ENCODE measurements at places on chromosomes 6 and 20. TPM values are rescaled to one million over a fixed set of nuclear protein-coding genes. Genes with fewer than 3 reads are reported as not detected.
A peak's percentile ranks its signal among the peaks of the same experiment; 100 is the strongest.

SLC22A2 gene
- not detected for total RNA-seq

GPX5 gene
- total RNA-seq: not detected

HLA-B gene
- 3,384 TPM for total RNA-seq

SIRPD gene
- total RNA-seq: not detected

- H3K4me3 ChIP-seq: no peak overlapping the region
- H3K27me3 ChIP-seq: no peaks in the 10 kb centered on the region
- H3K36me3 ChIP-seq: no peaks in the 10 kb centered on the region
- no peaks in the 10 kb centered on the region for H3K4me1 ChIP-seq
- no peak overlapping the region for H3K27ac ChIP-seq
Observed at GRCh38 chr20:58976061-58976730, 4.9 kb upstream of the NELFCD start.

- H3K4me1 ChIP-seq: no peaks in the 10 kb centered on the region
- H3K27me3 ChIP-seq: no peaks in the 10 kb centered on the region
- no peaks in the 10 kb centered on the region for H3K36me3 ChIP-seq
- H3K4me3 ChIP-seq: no peak overlapping the region
- DNase-seq: no peak
Observed at GRCh38 chr6:135318738-135319469, 137.8 kb downstream of the MYB start.

DNA sequence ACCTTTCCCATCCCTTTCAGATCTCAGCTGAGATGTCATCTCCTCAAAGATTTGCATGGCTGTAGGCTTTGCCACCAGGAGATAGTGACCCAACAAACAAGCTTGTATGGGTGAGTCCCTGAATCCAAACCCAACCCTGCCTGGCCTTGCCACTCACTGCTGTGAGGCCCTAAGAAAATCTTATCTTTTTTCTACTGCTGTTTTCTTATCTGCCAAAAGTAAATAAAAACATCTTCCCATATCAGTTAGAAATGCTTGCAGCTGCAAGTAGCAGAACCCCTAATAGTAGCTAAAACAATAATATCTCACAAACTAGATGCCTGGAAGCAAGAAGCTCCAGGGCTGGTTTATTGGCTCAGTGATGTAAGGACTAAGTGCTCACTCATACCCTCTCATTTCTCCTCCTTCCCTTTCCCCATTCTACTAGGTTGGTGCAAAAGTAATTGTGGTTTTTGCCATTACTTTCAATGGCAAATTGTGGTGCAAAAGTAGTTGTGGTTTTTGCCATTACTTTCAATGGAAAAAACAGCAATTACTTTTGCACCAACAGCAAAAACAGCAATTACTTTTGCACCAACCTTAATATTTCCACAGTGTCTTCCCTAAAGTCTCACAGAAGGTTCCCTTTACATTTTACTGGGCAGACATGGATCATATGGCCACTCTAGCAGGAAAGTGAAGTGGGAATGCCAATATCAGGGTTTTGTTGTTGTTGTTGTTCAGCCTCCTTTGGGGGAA lies 56.7 kb upstream of the PSMF1 start:
- H3K27ac ChIP-seq: peak overlapping the region; percentile 4
- H3K27me3 ChIP-seq: no peaks in the 10 kb centered on the region
- H3K4me1 ChIP-seq: no peaks in the 10 kb centered on the region
- H3K4me3 ChIP-seq: no peak overlapping the region
- DNase-seq: no peak

DNA sequence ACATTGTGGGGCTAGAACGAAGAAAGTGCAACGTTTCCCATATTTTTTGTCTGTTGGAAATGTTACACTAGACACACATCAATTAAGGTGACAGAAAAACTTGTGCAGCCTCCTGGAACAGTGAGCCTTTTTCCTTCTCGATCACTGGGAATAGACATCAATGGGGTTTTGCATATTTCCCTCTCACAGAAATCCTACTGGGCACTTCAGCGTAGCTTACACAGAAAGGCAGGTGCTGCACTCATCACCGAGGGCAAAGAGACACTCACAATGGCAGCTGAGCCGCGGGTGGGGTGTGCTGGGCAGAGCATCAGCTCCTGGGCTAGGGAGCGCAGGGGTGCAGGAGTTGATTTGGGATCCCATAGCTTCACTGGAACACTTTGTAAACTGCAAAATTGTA lies 64.5 kb downstream of the THBS2 start:
- no peak for DNase-seq
- no peaks in the 10 kb centered on the region for H3K36me3 ChIP-seq
- H3K4me3 ChIP-seq: no peak overlapping the region
- H3K4me1 ChIP-seq: no peaks in the 10 kb centered on the region
- H3K27me3 ChIP-seq: no peaks in the 10 kb centered on the region
- H3K27ac ChIP-seq: no peak overlapping the region

GRCh38 chr20:12287575-12287974 lies 369.9 kb downstream of the BTBD3 start:
- H3K27ac ChIP-seq: no peak overlapping the region
- no peak for DNase-seq
- no peaks in the 10 kb centered on the region for H3K36me3 ChIP-seq
- no peaks in the 10 kb centered on the region for H3K27me3 ChIP-seq
- no peaks in the 10 kb centered on the region for H3K4me1 ChIP-seq

- no peaks in the 10 kb centered on the region for H3K27me3 ChIP-seq
- H3K36me3 ChIP-seq: peaks cover 6% of the 10 kb centered on the region
- H3K4me1 ChIP-seq: no peaks in the 10 kb centered on the region
- no peak overlapping the region for H3K27ac ChIP-seq
- no peak overlapping the region for H3K4me3 ChIP-seq
Observed at GRCh38 chr6:95601133-95601532, 23.8 kb downstream of the MANEA start.

GRCh38 chr6:122845916-122846612 lies 57.0 kb downstream of the SMPDL3A start:
- no peak overlapping the region for H3K4me3 ChIP-seq
- no peak for DNase-seq
- no peaks in the 10 kb centered on the region for H3K36me3 ChIP-seq
- no peaks in the 10 kb centered on the region for H3K27me3 ChIP-seq

- no peaks in the 10 kb centered on the region for H3K27me3 ChIP-seq
- no peaks in the 10 kb centered on the region for H3K4me1 ChIP-seq
Observed at GRCh38 chr6:128655978-128656498, 135.6 kb upstream of the PTPRK start.

DNA sequence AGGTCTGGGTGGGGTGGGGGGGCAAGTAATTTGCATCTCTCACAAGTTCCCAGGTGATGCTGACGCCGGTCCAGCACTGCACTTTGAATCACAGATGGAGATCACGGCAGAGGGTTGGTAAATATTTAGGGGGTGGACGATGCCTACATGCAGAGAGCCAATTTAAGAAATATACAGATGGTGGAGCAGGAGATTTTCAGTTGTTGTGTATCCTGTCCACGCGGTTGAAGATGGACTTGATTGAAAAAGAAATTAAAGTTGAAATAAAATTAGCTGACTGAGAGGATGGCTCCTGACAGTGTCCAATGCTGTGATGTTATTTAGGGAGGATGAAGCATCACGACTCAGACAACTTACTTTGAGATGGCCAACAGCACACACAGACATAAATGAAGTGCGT lies 74.6 kb downstream of the PHACTR3 start:
- no peak overlapping the region for H3K4me3 ChIP-seq
- no peak overlapping the region for H3K27ac ChIP-seq
- H3K27me3 ChIP-seq: no peaks in the 10 kb centered on the region
- H3K36me3 ChIP-seq: no peaks in the 10 kb centered on the region
- DNase-seq: no peak

All from Peyer's patch (tissue), 4 donors.